ENCODE measurements at places on chromosomes 2 and 18. TPM values are rescaled to one million over a fixed set of nuclear protein-coding genes. Genes with fewer than 3 reads are reported as not detected.
A peak's percentile ranks its signal among the peaks of the same experiment; 100 is the strongest.

GRCh38 chr2:105243961-105244360 lies 2.4 kb downstream of the GPR45 start:
- DNase-seq: no peak

DNA sequence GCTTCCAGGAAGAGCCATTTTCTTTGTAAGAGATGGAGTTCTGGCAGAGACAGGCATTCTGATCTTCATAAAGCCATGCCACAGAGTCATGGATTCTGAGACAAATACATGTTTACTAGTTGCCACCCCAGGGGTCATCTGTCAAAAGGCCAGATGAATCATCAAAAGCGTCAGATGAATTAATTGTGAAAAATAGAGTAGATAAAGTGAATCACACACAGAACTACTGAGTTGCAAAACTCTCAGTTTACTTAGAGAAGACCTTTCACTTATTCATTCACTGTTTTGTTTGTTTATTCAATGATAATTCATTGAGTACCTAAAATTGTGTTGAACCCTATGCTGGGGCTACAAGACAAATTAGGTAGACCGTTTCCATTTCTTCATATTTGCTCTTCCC lies 157.7 kb upstream of the SERPINE2 start:
- no peak for DNase-seq

GRCh38 chr18:42072407-42072806 lies 117.4 kb downstream of the PIK3C3 start:
- no peak for DNase-seq

- no peak for DNase-seq
Measured at GRCh38 chr18:6150430-6150829, 255.1 kb upstream of the TMEM200C start.

The SH3RF3 gene
- 8.0 TPM for polyA plus RNA-seq

The SNED1 gene
- 44.8 TPM for polyA plus RNA-seq

DNA sequence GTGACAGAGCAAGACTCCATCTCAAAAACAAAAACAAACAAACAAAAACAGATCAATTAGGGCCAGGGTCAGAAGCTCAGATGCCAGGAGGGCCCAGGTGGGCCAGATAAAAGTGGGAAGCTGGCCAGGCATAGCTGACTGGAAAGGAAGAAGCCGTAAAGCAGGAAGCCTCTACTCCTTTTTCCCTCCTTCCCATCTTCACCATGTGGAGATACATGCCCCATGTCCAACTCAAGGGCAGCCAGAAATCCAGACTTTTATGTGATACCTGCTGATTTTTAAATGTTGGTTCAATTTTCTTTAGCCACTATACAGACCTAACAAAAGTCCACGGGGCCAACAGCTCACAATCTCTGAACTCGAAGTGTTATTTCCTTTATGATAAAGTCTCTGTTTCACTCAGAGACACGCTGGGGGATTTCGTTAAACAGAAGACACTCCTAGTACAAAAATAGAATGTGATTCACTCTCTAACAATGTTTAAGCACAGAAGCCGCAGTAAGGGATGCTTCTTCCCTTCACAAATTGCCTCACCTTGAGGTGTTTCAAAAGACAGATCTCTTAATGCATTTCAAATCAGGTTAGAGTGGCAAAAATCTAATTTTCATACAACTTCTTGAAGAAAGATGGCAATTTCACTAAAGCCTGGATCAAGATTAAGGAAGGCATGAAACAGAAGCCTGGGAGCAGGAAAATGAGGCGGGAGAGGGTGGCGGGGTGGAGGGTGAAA lies 14.0 kb downstream of the TMEM247 start:
- DNase-seq: no peak

The NAT8 gene
- polyA plus RNA-seq: 1.1 TPM

GRCh38 chr2:28747714-28748113 lies 3.9 kb upstream of the PPP1CB start:
- DNase-seq: no peak

- no peak for DNase-seq
Measured at GRCh38 chr2:193973781-193974180, 1683.2 kb upstream of the SLC39A10 start.

The PRLH gene
- polyA plus RNA-seq: not detected

- DNase-seq: no peak
Measured at GRCh38 chr2:33219850-33220275, 256.6 kb upstream of the RASGRP3 start.

GRCh38 chr2:18047213-18047611 lies 168.7 kb downstream of the KCNS3 start:
- no peak for DNase-seq

The CAVIN2 gene
- 107 TPM for polyA plus RNA-seq

DNA sequence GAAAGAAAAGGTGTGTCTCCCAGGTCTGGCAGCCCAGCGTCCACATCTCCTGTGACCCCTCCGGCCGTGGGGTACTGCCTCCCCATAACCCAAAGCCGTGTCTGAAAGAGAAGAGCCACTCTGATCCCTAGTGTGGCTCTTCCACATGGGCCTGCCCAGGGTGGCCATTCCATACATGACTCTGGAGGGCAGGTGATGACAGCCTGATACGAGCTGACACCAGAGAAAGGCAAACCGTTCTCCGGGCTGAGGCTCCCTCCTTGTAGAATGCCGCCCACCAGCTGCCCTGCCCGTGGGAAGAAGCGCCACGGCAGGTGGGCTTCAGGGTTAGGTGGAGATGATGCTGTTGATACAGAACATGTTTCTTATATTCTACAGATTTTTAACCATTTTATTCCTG lies 451.6 kb upstream of the SALL3 start:
- no peak for DNase-seq

The HOXD3 gene
- 0.68 TPM for polyA plus RNA-seq

- DNase-seq: no peak
Measured at GRCh38 chr2:29065068-29065811, 9.1 kb downstream of the PCARE start.

DNA sequence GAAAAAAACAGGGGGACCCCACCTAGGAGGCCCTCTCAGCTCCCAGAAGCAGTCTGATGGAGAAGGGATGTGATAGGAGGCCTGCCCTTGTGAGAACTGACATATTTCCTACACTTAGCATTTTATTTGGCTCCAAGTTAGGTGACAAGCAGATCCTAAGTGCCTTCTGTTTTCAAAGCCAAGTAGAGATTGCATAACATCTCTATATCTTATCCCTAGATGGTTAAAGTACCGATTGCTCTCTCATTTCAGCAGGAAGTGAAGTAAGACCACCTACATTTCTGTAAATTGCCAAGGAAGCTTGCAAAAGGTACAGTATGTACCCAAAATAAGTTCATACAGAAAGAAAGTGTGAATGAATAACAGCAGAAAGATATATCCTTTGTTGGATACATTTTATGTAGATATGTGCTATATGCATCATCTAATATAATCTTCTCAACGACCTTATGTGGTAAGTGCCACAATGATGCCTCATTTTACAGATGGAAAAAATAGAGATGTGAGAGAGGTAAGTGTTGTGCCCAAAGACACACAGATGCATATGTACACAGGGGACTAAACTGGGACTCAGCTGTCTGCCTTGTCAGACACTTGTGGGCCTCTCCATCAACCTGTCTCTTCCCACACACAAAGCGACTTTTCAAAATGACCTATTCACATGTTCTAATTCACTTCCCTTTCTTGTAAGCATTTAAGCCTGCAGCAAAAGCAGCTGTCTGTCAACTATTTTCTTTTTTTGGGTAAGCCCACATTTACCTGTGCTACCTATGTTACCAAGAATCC lies 38.9 kb downstream of the DHRS9 start:
- DNase-seq: no peak

The CYB5A gene
- 238 TPM for polyA plus RNA-seq

- no peak for DNase-seq
Measured at GRCh38 chr2:177574356-177574755, 181.8 kb downstream of the AGPS start.

GRCh38 chr2:144183727-144184126 lies 336.2 kb downstream of the ZEB2 start:
- no peak for DNase-seq

DNA sequence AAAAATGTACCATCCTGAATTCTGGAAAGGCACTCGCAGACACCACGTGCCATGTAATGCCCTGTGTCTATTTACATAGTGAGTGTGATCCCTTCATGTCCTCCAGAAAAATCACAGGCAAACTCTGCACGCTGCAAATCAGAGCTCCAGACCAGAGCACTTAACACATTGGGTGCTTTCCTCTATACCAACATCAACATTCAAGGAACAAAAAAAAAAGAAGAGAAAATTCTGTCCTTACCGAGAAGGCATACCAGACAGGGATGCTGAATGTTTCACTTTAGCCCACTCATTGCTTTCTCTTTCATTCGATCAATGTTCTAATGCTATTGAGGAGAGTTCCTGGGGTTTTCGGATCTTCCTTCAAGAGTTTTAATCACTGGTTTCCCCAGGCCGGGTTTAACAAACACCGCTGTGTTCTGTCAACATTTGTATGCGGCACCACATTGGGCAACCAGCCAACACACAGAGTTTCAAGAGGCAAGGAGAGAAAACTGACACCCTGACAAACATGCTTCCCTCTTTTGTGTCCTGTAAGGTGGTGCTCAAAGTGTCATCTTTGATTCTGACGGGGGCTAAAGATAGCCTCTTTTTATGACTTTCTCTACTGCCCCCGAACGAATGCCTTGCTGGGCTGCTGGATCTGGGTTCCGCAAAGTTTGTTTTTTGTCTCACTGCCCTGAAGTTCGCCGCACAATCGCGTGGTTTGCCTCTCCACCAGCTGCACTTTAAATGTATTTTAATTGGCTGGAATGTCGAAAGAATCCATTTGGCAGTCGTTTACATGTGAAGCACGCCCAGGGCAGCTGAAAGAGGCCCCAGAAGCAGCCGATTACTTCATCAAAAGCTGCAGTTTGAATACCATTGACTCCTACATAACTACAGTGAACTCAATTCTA lies 106.4 kb upstream of the NCKAP5 start:
- peak; percentile 39 for DNase-seq

- DNase-seq: peak; percentile 46
Measured at GRCh38 chr2:106562268-106563186, 75.4 kb downstream of the CD8B2 start.

- peak; percentile 65 for DNase-seq
Measured at GRCh38 chr2:65040400-65041261, 15.6 kb upstream of the CEP68 start.

The ZNF407 gene
- 11.5 TPM for polyA plus RNA-seq

The CLEC4F gene
- 0.07 TPM for polyA plus RNA-seq

The LAMA1 gene
- 14.7 TPM for polyA plus RNA-seq

- no peak for DNase-seq
Measured at GRCh38 chr2:126221506-126221905, 434.5 kb upstream of the GYPC start.

DNA sequence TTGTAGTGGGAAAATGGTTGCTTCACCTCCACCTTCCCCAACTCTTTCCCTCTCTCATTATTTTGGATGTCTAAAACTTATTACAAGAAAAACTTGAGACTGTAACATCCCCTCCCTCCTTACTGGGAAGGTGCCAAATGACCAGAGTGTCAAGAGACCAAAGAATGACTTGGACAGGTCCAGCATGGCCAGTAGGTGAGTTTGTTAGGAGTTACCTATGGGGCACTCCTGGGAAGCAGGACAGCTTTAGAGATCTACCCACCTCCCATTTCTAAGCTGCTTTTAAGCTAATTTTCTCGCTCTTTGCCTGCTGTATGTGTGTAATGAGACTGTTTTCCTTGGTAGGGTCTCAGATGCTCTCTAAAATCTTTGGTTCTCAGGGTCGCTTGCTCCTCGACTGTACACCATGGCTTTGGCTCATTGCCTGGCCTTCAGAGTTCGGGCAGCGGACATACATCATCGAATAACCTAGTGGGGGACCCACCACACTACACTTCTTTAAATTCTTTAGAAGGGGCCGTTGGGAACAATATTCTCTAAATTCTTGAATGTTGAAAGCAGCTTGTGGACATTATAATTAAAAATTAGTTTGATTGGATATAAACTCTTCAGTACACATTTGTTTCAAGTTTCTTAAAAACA lies 45.2 kb downstream of the SLC30A6 start:
- no peak for DNase-seq
